Activated naive CD4-positive, alpha-beta T cell (primary cell): ENCODE measurements at places on chromosomes 12 and 14.

GRCh38 chr12:123936956-123937706 lies 35.5 kb downstream of the CCDC92 start:
- DNase-seq = no peak

DNA sequence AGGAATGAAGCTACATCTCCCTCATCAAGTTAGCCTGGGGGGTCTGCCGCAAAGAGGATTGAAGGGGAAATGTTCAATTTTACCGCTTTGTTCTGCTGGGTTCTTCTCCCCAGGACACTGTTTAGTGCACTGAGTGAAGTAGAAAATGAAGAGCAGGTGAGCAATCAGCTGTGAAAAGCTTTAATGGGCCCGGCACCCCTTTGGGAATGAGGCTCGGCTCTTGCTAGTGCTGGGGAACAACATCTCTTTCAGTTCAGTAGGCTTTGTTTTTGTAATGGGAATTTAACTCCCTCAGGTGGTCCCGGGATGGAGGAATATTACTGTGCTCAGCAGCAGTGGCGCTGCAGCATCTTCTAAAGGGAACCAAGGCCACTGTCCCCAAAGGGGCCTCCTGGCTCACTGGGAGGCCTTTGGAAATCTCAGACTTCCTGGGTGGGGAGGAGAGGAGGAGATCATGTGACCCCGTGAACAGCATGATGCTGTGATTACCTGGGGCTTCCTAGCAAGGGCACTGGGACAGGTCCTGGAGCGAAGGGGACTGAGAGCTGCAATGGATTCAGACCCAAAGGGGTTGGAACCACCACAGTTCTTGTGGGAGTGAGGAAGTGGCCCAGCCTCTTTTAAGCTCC lies 85.2 kb upstream of the MAX start:
- no peak for DNase-seq

DNA sequence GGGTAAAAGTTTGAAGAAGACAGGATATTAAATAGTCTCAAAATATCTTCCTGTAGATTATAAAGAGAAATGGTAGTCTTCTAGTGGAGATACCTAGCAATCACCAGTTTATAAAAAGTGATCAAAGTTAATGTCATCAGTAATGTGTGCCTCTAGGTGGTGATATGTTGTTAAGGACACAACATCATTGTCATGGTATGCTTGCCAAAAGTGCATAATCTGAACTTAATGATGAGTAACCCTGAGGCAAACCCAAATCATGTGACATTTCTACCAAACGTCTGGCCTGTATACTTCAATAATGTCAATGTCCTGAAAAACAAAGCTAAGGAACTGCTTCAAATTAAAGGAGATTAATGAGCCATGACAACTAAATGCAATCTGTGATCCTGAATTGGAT lies 214.7 kb downstream of the PHLDA1 start:
- no peak for DNase-seq

DNA sequence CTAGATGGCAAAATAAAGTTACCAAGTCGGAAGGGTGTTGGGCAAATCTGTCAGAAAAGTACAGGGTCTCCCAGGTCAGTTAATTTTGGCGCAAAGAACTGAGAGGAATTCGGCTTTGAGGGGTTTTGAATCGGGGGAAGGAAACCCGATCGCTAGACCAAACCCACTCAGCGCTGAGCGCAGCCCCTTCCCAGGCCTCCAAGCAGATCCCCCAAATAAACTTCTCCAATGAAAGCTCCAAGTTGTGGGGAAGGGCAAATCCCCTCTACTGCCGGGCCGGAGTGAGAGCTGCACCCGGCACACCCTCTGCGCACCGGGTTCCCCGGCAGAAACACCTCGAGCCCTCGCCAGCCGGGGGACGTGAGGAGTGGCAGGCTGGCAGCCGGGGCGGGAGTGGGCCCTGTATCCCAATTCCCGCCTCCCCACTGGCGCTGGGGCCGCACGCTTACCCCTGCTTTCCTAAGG lies 441 bp downstream of the E2F7 start:
- DNase-seq = no peak

DNA sequence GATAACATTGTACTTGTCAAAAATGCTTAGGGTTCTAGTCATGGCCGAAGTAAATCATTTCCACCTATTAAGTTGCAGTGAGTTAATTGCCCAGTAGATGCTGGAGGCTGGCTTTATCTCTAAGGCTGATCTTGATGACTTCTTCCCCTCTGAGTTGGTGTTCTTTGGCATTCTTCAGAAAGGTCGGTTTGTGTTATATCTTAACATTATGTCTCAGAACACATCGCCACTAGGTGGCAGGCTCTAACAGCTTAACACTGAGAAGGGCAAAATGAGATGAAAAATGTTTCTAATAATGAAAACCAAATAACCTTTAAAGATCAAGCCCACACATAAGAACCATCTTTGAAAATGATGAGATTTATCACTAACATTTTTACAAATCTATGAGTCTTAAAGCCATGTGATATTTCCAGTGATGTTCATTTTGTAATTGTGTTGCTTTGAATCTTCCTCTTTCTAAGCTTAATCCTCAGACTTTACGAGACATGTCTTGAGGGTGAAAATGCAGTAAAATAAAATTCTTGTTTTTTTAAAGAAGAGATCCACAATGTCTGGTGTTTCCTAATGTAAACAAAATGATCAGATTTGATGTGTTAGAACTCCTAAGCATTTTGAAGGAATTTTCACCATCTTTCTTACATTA lies 28.6 kb downstream of the SUDS3 start:
- DNase-seq = no peak

DNA sequence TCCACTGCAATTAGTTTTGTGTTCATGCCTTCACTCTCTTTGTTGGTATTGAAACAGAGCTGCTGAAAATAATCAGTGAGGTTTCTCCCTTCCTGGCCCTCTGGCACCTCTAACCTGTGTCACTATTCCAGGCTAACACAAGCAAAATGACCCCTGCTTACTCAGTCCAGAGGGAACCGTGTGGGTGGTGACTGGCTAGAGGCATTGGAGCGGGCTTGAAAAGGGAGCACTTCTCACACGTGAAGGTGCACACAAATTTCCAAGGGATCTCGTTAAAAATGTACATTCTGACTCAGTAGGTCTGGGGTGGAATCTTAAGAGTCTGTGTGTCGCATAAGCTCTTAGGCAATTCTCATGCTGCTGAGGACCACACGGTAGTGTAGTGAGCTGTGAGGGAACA lies 1.3 kb upstream of the SLC24A4 start:
- DNase-seq = no peak

GRCh38 chr14:103825101-103825500 lies 22.3 kb downstream of the PPP1R13B start:
- no peak for DNase-seq

DNA sequence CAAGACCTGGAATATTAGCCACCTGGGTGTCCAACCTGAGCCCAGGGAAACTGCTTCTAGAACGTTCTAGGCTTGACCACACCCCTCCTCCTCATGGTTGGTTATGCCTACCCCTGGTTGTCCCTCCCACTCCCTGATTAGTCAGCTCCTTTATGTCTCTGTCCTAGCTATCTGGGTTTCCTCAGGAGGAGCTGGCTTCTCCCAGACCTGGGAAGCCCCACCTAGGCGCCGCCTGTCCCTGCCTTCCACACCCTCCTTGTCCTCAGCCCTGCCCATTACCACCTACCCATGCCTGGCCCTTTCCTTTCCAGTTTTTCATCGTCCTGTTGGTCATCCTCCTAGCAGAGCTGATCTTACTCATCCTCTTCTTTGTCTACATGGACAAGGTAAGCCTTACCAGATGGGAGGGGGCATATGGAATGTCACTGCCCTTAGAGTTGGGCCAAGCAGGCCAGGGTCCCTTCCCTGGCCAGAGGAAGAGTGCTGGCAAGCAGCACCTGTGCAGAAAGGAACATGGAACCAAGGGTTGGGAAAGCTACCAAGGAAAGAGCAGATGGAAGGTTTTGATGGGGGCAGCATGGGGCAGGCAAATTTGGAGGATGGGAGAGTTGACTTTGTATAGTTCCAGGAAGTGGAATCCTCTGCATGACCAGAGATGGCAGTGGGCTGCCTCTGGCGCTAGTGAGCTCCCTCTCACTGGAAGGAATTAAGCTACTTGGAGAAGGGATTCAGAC lies 201.7 kb downstream of the TSPAN9 start:
- no peak for DNase-seq

DNA sequence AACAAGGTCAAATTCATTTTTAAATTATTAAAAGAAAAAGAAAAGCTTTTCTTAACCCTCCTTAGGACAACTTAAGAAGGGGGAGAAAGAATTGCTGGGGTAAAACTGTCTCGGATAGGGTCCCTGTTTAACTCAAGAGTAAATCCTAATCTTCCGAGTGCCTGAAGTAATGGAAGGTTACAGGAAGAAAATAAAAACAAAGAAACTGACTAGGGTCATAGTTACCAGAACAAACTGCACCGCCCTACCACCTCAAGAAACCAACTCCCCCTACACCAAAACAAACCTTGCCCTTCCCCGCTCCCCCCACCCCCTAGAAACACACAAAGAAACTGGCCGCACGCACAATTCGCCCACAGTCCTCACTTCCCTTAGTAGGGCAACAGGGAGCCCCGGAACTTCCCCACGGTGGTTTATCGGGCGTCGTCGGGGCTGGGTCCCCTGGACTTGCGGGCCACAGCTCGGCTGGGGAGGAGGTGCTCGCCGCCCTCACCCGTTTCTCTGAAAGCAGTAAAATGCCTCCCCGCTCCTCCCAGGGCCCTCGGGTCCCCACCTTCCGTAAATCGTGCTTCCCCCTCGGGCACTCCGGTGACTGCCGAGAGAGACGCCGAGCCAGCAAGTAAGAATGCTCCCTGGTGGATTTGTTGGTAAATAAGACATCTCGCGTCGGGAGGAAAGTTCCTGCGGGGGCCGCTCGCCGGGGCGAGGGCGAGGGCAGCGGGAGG lies 2.4 kb downstream of the SINHCAF start:
- peak; percentile 53 for DNase-seq

DNA sequence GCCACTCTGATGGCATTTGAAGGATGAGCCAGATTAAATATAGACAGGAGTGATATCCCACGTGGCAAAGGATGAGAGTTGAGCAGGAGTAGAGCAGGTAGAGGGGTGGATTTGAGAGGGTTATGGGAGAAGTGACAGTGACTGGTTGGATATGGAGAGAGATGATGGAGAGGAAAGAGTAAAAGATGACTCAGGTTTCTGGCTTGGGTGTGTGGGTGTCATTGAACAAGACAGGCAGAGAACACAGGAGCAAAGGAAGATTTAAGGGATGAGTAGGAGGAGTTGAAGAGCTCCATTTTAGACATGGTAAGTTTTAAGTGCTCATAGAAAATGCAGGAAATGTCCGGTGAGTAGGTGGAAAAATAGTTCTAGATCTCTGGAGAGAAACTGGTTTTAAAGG lies 136.9 kb downstream of the EGLN3 start:
- DNase-seq = no peak

DNA sequence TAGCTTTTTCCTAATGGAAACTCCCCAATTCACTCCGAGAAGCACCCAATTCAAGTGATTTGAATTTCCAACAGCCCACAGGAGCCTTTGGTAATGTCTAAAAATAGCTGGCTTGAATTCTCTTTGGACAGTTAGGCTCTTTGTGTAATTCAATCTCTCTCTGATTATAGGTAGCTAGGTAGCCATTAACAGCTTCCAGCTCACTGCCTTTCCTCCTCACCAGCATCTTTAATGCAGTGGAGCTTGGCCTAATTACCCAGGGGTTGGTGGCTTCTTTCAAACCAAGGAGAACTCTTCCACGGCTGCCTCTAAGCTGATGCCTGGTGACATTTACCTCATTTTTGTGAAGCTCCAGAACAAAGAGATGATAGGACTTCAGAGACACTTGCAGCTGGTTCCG lies 86.4 kb downstream of the WSCD2 start:
- DNase-seq = no peak

DNA sequence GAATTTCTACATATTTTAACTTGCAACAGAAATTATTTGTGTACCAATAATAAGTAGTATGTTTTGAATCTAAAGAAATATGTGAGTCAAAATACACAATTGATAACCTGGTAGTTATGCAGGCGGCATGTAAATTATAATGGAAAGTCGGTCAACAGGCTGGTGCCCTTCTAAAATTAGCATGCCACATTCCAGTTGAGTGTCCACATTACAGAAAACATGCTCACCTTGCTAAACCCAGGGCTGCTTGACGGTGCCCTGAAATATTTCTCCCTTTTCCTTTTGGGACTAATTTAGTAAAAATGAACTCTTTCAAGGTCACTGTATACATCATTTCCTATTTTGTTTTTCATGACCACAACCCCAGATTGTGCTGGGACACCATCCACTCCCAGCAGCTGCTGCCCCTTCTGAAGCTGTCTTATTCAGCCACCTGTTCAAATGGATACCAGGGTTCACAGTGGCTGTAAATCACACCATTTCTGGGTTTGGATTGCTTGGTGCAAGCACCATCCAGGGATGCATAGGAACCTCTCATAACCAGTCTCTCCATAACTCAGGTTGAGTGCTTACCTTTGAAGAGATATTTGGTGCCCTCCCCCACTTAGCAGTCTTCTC lies 110.6 kb downstream of the ANO6 start:
- DNase-seq = no peak

DNA sequence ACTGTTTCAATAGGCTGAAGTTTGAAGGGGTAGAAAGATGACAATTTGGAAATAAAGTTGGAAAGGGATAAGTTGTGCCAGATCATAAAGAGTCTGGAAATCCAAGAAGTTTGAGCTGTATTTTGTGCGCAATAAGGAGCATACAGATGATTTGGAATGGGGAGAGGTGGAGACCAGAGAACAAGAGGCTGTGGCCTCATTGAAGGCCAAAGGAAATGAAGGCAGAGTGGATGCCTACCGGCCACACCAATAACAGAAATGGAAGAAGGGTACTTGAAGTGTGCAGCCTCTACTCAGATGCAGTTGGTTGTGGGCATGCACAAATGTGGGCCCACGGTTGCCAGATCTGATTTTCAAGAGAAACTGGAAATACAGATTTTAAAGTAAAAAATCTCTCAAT lies 2.4 kb downstream of the IFT81 start:
- DNase-seq = no peak

- DNase-seq = no peak
Measured at GRCh38 chr14:71716041-71716772, 216.0 kb upstream of the RGS6 start.

- DNase-seq = no peak
Measured at GRCh38 chr14:69842686-69843420, 36.4 kb upstream of the SMOC1 start.

DNA sequence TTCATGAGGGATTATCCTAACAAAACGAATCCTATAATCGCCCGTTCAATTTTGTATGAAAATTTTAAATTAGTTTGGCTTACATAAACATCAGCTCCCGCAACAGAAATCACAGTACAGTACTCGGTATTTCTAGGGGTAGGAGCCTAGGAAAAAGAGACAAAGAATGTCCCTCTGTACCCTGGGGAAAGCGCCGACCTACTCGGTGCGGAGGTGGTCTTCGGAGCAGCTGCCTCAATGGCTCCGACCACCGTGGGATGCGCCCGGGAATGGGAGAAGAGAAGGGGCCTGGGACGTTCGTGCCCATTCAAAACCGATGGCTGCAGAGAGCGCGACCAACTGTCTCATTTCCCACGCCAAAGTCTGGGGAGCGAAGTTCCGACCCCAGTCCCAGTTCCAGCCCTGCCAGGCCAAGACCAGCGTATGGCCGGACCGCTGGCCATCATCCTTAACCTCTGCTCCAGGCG lies 618 bp downstream of the GNPNAT1 start:
- no peak for DNase-seq

GRCh38 chr14:101875727-101876554 lies 88.4 kb upstream of the DYNC1H1 start:
- no peak for DNase-seq

GRCh38 chr14:94677213-94677612 lies 65.0 kb downstream of the SERPINA3 start:
- DNase-seq = no peak
